RPMI8226 (cell line): ENCODE measurements at places on chromosomes 4 and X.

DNA sequence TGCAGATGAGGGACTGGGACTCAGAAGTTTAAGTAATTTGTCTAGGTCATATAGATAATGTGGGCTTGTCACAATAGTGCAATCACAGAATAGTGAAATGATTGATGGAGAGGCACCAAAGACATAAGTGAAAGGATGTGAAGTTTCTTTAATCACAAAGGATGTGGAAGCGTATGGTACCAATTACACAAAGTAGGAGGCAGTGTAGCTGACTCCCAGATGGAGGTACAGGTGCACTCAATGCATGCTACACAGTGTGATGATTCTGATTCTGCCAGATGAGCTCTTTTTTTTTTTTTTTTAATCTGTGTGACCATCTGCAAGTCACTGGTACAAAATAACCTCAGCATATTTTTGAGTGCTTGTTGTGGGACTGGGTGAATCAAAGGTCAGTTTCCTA lies 411.3 kb downstream of the SPRY1 start:
- no peak for DNase-seq

GRCh38 chr4:14023036-14023435 lies 395.5 kb upstream of the BOD1L1 start:
- DNase-seq = no peak

DNA sequence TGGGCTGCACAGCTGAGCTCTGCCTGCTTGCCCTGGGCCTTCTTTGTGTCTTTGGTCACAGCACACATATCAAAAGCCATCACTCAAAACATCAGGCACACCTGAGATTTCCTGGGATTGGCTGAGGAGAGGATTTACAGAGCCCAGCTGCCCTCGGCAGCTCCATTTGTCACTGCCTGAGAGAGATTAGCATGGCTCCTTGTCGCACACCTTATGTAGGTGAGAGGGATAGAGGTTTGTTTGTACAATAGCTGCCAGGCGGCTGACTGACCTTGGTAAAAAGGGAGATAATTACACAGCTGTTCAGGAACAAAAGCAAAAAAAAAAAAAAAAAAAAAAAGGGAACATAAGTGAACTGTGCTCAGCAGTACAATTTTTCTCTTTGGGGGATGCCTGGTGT lies 63.2 kb downstream of the MGST2 start:
- no peak for DNase-seq

DNA sequence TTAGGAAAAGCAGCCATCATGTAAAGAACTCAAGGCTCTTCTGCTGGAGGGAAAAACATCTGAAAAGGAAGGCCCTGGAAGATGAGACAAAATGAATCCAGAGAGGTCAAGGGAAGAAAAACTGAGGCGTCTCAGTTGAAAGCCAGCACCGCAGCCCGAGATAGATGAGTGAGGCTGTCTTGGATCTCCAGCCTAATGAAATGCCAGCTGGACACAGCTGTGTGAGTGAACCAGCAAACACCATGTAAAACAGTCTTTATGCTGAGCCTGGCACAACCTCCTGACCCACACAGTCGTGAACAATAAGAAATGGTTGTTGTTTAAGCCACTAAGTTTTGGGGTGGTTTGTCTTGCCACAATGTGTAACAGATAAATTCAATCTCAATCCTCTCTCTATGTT lies 48.6 kb upstream of the RASL11B start:
- no peak for DNase-seq
